ENCODE measurements at places on chromosomes 12 and 14.

DNA sequence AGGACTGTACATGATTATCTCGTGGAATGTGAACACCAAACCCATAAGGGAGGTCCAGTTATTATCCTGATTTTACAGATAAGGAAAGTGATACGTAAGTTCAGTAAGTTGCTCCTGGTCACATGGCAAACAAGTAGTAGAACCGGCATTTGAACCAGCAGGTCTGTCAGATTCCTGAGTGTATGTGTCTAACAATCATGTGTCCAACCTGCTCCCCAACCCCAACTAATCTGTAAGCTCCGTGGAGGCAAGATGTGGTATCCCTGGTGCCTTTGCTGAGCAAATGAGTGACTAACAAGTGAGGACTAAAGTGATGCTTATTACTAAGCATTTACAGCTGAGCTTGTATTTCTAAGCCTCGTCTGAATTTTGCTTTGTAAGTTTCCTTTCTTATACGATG is 65.9 kb downstream of the PTPN21 start:
- DNase-seq, result no peak

GRCh38 chr14:22122829-22123560 is 449.4 kb upstream of the OR4E1 start:
- DNase-seq, result no peak

- DNase-seq, result no peak
These were observed 389.6 kb upstream of the ATP2B1 start for GRCh38 chr12:90098132-90098779.

DNA sequence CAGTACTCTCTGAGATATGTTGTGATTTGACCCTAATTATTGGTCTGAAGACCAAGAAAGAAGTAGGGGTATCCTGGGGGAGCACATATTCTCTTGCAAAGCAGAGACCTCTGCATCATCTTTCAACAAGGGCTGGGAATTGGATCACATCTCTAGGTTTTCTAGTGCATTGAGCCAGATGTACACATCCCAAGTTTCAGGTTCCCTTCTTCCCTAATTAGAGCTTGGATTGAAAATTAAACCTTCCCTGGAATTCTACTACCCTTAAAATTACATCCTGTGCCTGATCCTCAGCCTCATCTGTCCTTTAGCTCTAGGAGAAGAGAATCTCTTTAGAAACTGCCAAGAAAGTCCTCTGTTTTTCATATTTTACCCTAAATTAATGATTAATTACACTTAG is 839.6 kb downstream of the SLC6A15 start:
- no peak for DNase-seq

DNA sequence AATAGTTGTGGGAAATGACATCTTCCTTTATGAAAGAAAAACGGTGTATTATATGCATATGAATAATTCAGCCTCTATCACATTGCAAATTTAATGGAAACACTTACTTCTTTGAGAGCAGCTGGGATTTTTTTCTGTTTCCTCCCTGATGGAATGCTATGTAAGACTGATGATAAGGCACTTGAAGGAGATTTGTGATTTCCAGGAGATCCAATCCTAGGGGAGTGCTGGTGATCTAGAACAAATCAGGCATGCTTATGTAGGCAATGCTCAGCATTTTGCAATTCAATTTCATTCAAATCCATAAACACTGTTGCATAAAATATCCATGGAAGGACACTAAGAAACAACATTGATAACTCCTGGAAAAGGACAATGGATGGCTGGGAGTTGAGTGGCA is 16.0 kb upstream of the NR2C1 start:
- DNase-seq, result no peak

DNA sequence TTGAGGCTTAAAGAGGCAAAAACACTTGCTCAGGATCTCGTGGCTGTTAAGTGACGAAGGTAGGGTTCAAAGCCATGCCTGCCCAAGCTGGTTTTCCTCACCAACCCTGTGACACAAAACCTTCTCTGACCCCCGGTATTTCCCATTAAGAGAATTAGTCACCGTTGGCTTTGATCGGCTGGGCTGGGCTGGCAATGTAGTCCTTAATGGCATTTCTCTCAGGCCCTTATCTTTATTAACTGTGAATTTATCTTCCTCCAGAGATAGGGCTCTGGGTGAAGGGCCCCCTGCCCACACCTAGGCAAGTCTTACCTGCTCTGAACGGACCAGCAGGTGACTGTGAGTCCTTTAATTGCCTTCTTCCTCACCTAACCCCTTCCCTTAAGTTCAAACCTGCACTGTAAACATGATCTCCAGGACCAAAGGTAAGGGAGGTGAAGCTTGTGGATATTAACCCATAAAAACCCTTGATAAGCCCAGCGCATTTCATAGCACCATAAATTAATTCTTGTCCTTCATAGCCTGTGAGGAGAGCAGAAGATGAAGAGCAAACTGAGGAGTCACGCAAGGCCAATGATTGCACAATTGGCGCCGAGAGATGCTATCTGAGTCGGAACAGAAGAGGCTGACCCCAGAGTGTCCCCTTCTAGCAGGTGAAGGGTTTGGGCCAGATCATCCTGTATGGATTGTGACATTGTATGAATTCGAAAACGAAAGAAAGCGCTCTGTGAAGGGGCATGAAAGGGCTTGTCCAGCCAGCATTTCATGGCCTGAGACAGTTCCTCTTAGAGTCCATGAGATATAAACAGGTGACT is 790.8 kb upstream of the TBX3 start:
- DNase-seq, result no peak

DNA sequence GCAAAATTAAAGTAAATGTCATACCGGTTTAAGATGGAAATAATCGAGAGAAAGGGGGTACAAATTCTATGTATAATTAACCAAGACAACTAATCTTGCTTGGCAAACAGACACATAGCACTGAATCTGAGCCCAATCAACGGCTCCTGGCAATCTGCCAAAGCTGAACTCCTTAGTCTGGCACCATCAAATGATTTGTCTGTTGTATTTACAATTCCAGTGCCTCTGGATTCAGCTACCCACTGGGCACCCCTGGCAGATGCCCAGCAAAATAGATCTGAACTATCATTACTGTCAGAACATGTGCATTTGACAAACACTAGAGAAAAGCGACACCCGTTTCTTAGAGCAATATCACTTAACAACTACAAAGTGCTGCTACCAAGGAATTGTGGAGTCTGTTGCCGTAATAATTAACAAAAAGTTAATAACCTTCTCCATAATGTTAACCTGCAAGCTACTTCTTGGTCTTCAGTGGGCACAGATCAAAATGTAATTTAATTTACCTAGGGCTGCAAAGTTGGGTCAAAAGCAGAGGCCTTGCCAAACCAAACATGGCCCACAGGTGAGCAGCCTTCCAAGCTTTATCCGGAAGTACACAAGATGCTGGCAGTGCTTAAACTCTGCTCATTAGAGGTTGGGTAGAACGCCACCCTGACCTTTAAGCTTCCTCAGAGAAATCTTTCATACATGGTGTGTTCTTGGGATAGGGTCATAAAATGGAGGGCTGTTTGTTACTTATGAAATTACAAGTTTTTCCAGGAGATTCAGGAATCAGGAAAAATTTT is 7.6 kb downstream of the EGLN3 start:
- DNase-seq, result no peak

GRCh38 chr12:90679674-90680073 is 275.3 kb downstream of the CCER1 start:
- DNase-seq, result no peak

- DNase-seq, result no peak
These were observed 96.2 kb upstream of the CPM start for GRCh38 chr12:69028941-69029729.

- no peak for DNase-seq
These were observed 251.6 kb downstream of the BCAT1 start for GRCh38 chr12:24697295-24697694.

- DNase-seq, result no peak
These were observed 363.4 kb upstream of the ATP2B1 start for GRCh38 chr12:90071996-90072395.

GRCh38 chr14:51401756-51402155 is 161.7 kb downstream of the TMX1 start:
- no peak for DNase-seq

DNA sequence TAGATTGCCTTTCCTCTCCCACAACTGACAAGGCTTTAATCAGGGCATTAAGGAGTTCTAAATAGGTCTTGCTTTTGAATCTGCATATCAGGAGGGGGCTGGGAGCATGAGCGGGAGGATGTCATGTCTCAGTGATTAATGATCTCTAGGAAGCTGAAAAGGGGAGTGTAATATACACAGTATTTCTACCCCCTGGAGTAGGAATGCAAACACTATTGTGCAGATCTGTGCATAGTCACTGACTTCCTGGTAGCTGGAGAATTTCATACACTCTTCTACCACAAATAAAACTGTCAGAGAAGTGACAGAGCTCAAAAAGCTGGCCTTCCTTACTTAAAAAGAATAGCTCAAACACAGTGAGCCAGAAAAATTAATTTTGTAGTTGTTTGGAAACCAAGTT is 65.8 kb downstream of the RIC8B start:
- DNase-seq, result no peak

DNA sequence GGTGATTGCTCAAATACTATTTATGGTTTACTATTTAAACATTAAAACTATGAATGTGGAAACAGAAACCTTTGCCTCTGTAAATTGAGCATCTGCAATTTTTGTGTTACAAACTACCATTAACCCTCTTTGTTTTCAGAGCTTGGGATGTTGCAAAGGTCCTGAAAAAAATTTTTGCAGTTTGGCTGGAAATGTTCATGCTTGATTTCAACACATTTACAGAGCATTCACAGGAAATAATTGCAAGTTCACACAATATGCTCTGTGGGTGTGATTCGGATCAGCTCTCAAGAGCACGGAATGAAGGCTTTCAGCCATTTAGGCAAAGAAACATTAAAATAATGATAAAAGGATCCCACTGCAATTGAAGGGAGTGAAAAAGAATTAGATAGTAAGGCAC is 232.9 kb downstream of the ATP23 start:
- no peak for DNase-seq

DNA sequence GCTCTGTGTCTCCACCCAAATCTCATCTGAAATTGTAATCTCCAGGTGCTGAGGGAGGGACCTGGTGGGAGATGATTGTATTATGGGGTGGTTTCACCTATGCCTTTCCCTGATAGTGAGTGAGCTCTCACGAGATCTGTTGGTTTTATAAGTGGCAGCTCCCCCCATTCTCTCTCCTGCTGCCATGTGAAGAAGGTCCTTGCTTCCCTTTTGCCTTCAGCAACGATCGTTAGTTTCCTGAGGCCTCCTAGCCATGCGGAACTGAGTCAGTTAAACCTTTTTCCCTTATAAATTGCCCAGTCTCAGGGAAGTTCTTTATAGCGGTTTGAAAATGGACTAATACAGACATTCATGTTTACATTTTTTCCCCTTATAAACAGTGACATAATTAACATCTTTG is 36.1 kb downstream of the PELI2 start:
- no peak for DNase-seq

- DNase-seq, result no peak
These were observed 118.6 kb upstream of the CCDC175 start for GRCh38 chr14:59695198-59695597.

DNA sequence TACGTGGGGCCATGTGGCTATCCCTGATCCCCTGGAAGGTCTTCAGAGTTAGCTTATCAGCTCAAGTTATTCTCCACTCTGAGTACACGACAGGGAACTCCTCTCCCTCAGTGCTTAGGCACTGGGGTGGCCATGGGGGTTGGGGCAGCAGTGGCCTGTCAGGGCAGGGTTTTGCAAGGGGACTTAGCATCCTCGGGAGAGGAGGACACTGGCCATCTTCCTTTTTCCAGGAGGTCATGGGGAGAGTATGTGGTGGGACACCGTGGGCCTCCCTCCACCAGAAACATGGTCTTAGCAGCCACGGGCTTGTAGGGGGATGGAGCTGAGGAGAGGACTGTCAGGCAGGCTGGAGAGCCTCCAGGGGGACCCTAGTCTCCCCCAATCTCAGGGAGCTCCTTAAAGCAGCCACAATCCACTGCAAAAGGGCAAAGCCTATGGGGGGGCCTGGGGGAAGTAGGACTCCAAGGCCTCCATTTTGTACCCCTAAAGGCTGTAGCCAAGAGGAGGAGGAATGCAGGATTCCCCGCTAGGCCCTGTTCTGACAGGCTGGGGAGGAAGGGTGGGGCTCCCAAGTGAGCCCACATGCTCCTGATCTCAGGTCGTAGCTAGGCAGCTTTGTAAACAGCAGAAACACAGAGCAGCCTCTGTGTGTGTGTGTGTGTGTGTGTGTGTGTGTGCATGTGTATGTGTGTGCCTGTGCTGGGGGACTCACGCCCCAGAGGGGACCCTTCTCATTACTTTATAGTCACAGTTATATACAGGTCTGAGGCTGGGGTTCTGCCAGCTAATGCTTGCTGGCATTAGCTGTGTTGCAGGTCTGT is 36.6 kb downstream of the KRT80 start:
- DNase-seq, result no peak

DNA sequence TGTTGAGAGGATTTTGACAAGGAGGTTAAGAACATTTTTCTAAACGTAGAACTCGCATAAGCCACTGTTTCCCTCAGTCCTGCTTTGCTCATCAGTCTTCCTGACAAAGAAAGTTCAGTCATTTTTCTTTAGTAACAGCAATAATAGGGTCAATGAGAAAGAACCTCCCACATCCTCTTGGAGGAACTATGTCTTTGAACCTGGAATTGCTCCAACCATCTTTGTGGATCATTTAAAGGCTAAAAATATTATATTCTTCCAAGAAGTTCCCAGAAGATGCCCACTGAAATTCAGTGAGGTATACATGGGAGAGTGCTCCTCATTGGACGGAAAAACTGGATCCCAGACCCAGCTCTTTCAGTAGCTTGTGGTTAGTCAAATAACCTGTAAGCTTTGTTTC is 282.8 kb upstream of the FAR2 start:
- DNase-seq, result no peak

GRCh38 chr12:118404876-118405521 is 28.6 kb downstream of the SUDS3 start:
- peak; percentile 40 for DNase-seq

DNA sequence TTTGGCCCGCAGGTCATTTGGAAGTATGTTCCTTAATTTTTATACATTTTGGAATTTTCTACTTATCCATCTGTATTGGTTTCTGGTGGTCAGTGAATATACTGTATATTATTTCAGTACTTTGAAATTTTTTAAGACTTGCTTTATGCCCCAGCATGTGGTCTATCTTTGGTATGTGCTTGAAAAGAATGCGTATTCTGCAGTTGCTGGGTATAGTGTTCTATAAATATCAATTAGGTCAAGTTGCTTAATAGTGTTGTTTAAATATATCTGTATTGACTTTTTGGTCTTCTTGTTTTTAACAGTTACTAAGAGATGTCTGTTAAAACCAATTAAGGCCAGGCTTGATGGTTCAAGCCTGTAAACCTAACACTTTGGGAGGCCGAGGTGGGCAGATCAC is 21.7 kb upstream of the SIX1 start:
- no peak for DNase-seq

- DNase-seq, result no peak
These were observed 855.2 kb downstream of the FSCB start for GRCh38 chr14:43651896-43652295.

All from stimulated activated CD4-positive, alpha-beta T cell treated with anti-CD3 and anti-CD28 coated beads, TNF-alpha, amount 100 ng/mL, for 24 hours (primary cell).